ENCODE measurements at places on chromosomes 6 and 20.

- ATAC-seq: no peak
These were observed 1.7 kb upstream of the FBXO5 start for GRCh38 chr6:152984513-152984872.

DNA sequence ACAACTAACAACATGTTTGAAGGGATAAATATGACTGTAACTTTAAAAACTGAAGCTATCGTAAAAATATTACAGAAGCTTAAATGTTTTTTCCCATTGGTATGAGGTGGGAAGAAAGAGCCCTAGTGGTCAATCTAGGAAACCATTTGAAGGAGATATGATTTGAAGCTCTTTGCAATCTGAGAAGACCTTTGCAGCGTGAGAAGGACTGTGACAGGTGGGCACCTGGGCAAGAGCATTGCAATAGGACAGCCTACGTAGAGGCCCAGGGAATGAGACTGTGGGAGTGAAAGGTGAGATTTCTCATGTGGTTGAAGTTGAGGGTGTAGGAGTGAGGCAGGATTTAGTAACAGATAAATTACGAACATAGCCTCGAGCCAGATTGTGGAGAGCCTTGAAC is 108.0 kb upstream of the PDE7B start:
- ATAC-seq: no peak

GRCh38 chr20:63441136-63442099 is 31.0 kb downstream of the KCNQ2 start:
- ATAC-seq: peak; percentile 80

DNA sequence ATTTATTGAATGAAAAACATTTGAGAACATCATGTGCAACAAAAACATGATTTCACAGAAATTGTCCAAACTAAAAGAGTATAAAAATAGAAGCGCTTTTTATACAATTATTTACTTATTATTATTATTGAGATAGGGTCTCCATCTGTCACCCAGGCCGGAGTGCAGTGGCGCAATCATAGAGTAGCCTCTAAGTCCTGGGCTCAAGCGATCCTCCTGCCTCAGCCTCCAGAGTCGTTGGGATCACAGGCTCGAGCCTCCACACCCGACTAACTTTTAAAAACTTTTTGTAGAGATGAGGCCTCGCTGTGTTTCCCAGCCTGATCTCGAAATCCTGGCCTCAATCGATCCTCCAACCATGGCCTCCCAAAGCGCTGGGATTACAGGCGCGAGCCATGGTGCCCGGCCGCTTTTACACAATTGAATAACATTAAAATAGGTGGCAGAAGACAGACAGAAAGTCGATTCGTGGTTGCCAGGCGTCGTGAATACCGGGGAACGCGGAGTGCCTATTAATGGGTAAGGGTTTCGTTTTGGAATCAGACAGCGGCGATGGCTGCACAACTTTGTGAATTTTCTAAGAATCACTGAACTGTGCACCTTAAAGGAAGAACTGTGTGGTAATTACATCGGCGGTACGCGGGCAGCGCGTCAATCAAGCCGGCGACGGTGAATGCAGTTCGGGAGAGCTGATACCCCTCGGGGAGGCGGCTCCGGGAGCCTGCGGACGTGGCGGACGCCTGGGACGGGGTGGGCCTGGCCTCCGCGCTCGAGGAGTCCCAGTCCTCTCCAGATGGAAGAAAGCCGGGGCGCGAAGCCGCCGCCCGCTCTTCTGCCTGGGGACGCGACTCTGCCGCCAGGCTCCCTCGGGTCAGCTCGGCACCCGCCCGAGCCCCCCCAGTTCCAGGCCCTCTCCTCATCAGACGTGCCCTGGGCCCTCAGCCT is 807 bp downstream of the TBC1D20 start:
- peak; percentile 36 for ATAC-seq

- ATAC-seq: no peak
These were observed 101.2 kb downstream of the MYO6 start for GRCh38 chr6:75850026-75850833.

DNA sequence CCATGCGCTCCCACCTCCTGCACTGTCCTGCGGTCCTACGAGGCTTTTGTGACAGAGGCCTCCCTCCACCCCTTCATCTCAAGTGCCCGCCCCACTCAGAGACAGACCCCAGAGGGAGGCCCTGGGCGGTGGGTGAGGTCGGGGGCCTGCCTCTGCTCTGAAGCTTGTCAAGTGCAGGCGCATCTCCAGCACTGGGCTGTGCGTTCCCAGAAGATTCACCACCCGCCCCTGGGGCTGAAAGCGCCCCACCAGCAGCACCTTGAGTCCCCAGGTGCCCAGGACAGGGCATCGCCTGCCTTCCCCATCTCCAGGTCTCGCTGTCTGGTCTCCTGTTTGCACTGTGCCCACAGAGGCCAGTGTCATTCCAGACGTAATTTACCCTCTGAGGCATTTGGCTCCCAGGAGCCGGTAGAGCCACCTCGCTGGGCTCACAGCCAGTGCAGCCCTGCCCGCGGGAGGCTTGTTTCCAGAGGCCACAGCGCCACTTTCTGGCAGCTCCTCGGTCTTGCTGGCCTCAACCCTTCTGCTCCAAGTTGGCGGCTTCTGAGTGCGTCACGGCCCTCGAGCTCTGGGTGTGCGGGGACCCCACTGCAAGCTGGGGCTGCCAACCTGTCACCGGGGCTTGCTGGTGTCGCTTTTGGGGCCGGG is 191.1 kb downstream of the TAF4 start:
- no peak for ATAC-seq

GRCh38 chr6:66210964-66211363 is 503.9 kb upstream of the EYS start:
- ATAC-seq: no peak

GRCh38 chr6:71127374-71127773 is 161.2 kb upstream of the OGFRL1 start:
- ATAC-seq: no peak

DNA sequence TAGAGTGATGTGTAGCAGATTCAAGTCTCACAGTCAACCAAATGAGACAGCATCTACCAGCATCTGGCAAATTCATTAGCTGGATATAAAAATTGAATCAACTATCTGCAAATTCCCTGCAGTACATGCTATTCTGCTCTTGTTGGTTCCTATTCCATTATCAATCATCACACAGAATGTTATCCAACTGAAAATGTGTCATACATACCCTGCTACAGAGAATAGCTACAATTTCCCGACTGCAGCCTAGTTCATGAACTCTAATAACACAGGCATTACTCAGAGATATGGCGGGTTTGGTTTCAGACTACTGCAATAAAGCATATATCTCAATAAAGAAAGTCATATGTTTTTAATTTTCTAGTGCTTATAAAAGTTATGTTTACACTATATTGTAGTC is 78.4 kb downstream of the AHI1 start:
- ATAC-seq: no peak

DNA sequence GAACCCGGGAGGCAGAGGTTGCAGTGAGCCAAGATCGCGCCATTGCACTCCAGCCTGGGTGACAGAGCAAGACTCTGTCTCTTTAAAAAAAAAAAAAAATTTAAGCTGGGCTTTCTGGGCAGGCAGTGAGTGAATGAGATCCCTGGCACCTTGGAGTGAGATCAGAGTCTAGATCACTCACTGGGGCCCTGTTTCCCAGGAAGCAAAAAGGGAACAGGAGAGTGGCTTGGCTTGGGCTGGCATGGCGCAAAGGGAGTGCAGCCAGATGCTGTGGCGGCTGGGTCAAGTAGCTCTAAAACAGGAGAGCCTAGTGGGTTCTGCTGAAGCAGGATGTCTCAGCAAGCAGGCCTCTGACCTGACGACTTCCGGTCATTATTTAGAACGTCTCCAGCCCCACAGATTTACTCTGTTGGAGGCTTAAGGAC is 10.4 kb downstream of the PLCG1 start:
- no peak for ATAC-seq

- peak; percentile 94 for ATAC-seq
These were observed 8.7 kb upstream of the GMEB2 start for GRCh38 chr20:63635431-63636141.

DNA sequence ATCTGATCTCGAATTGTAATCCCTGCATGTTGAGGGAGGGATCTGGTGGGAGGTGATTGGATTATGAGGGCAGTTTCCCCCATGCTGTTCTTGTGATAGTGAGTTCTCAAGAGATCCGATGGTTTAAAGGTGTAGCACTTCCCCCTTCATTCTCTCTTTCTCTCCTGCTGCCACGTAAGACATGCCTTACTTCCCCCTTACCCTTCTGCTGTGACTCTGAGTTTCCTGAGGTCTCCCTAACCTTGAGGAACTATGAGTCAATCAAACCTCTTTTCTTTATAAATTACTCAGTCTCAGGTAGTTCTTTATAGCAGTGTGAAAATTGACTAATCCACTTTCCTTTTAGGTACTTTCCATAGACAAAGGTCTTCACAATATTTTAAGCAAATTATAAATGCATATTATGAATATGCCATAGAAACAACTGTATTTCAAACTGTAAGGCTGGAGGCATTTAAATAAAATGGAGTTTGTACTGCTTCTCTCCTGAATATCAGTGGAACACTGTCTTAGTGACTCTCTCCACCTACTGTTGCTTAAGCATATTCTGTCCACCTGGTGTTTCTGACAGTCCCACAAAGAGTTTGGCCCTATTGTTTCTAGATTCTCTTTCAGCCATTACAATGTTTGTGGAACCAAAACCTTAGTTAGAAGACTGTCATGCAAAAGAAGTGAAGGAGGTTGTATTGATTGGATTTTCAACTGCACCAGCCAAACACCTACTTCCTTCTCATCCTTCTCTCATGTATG is 24.3 kb upstream of the IL17A start:
- peak; percentile 59 for ATAC-seq

- no peak for ATAC-seq
These were observed 410.5 kb downstream of the QKI start for GRCh38 chr6:163825033-163825432.

GRCh38 chr6:115914098-115914497 is 146.6 kb downstream of the FRK start:
- no peak for ATAC-seq

GRCh38 chr6:117401799-117402198 is 23.9 kb downstream of the ROS1 start:
- ATAC-seq: no peak

GRCh38 chr20:51067792-51068191 is 44.9 kb upstream of the KCNG1 start:
- no peak for ATAC-seq

GRCh38 chr6:129843573-129843972 is 17.5 kb downstream of the TMEM244 start:
- ATAC-seq: peak; percentile 33

DNA sequence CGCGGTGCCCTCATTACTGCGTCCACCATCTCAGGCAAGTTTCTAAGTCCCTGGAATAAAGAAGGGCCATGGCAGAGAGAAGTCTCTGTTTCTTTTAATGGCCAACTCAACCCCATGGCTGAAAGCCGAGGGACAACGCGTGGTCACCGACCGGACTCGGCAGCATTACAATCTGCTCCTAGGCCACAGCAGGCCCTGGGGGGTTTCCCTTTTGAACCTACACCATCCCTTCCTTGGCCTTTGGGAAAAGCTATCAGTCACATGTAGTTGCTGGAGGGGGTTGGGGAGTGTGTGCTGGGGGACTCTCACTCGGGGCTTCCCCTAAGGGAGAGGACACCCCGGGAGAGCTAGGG is 11.1 kb upstream of the FAM83C start:
- no peak for ATAC-seq

DNA sequence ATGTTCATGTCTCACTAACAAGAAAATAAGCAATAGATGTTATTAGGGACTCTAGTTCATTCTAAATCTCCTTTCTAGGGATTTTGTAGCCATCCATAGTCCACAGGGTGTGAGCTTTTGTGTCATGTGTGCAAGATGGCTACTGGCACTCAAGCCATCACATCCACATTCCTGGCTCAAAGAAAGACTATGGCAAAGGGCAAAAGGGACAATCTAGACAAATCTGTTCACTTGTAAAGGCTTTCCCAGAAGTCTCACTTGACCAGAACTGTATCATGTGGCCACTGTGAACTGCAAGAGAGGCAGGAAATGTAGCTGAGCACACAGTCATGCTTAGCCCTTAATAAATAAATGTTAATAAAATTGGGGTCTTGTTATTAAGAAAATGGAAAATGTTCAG is 212.6 kb upstream of the EXOC2 start:
- ATAC-seq: no peak

GRCh38 chr6:86331265-86331840 is 606.0 kb upstream of the HTR1E start:
- ATAC-seq: no peak

GRCh38 chr6:38713812-38714211 is 1.3 kb upstream of the DNAH8 start:
- ATAC-seq: peak; percentile 72

DNA sequence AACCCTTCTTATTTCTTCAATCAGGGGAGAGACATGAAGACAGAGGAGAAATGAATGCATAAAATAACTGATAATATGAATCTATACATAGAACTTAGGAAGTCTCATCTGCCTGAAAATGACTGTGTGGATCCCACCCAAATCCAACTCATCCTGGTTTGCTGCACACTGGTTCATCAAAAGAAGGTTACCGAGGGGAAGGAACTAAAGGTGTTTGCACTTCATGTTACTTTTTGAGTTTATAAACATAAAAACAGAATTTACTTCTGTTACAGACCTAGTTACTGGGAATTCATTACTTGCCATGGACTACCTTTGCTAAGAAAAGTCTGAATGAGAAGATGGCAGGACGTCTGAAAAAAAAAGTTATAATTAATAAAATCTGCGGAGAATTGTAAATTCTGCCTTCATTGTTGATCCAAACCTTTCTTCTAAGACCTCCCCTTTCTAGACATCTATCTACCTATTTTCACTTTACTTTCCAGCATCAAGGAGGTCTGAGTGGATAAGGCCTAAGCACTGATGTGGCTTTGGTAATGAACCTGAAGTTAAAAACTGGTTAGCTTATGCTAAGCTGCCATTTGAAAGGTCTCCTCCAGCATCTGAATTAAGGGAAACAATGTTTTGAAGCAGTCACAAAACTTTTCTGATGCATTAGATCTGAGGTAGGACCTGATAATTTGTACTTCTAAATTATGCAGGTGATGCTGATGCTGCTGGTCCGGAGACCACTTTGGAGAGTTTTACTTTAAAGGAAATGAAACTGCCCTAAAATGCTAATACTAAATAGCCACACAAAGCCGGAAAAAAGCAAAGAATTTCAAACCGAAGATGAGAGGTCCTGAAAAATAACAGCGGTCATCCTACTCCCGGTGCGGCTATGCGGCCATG is 84.0 kb downstream of the HFE start:
- no peak for ATAC-seq

DNA sequence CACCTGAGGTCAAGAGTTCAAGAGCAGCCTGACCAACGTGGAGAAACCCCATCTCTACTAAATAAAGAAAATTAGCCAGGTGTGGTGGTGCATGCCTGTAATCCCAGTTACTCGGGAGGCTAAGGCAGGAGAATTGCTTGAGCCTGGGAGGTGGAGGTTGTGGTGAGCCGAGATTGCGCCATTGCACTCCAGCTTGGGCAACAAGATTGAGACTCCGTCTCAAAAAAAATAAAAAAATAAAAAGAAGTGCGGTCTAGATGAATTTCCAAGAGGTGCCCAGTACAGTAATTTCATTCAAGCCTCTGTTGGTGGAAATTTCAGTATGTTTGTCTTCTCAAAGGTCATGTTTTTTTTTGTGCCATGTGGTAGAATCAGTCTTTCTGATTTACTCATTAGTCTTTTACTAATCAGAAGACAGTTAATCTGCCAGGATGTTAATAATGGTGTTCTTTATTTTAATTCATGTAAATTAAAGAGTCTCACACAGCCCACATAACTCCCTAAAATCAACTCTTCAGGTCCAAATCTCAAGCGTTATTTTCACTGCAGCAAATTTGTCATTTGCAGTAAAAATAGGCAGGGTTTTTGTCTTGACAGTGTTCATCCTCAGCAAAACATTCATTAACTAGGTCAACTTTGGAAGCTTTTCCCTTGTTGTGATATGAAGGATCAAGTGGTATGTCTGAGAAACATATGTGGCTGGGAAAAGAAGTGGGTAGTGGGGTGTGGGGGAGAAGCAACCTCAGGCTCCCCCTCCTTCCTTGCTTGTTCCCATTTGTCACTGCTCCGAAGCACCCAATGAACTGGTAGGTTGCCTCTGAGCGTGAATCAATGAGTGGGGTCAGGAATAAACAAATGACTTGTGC is 13.3 kb downstream of the TP53INP2 start:
- ATAC-seq: no peak

All from activated CD4-positive, CD25-positive, alpha-beta regulatory T cell treated with anti-CD3 and anti-CD28 coated beads, Interleukin-2, amount 50 U/mL, for 24 hours (primary cell).